Caki2 (cell line): ENCODE measurements at places on chromosomes 6 and 20.

- no peak for DNase-seq
Measured at GRCh38 chr6:30743099-30744053, 889 bp upstream of the FLOT1 start.

DNA sequence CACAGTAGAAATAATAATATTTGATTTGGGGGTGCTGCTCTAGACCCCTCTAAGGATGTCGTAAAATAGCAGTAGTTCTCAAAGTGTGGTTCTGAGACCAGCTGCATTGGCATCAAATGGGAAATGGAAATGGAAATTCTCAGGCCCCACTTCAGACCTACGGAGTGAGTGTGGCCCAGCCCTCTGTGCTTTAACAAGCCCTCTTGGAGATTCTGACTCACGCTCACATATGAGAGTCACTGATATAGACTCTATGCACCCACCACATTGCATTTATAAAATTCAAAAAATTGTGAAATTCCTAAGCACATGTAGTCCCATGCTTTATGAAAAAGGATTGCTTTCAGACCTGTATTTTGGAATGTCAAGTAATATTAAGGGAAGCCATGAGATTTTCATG, 14.2 kb upstream of the PPP1R16B start:
- DNase-seq, result no peak

GRCh38 chr6:150146436-150146835, 3.6 kb downstream of the PPP1R14C start:
- no peak for DNase-seq

DNA sequence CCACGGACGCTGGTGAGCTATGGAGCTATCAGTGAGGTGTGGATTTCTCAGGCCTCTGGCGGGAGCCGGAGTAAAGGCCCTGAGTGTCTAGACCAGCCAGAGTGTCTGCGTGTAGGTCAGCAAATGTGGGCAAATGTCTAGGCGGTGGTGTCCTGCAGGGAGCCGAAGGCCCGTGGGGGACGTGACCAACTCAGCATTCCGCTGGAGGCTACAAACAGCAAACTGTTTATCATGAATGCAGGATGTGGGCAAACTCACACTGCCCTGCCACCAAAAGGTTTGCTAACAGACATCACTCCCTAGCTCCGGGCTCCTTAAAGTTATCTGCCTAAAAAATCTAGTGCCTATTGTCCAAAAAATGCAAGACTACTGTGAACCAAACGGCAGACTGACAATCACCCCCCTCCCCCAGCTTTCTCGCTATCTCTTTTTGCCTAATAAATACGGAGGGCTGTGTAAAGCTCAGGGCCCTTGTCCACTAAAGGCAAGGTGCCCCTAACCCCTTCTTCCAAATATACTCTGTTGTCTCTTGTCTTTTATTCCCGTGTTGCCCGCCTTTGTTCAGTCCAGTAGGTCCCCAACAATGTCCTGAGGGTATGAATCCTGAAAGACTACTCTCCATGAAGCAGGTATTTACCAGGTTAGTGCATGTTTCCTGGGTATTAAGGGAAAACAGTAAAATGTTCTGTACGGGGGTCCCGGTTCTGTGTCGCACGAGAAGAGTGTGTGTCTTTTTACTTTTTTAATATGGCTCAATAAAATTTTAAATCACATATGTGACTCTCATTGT, 29.0 kb upstream of the AFDN start:
- no peak for DNase-seq

- no peak for DNase-seq
Measured at GRCh38 chr6:160678230-160678629, 14.2 kb upstream of the LPA start.

DNA sequence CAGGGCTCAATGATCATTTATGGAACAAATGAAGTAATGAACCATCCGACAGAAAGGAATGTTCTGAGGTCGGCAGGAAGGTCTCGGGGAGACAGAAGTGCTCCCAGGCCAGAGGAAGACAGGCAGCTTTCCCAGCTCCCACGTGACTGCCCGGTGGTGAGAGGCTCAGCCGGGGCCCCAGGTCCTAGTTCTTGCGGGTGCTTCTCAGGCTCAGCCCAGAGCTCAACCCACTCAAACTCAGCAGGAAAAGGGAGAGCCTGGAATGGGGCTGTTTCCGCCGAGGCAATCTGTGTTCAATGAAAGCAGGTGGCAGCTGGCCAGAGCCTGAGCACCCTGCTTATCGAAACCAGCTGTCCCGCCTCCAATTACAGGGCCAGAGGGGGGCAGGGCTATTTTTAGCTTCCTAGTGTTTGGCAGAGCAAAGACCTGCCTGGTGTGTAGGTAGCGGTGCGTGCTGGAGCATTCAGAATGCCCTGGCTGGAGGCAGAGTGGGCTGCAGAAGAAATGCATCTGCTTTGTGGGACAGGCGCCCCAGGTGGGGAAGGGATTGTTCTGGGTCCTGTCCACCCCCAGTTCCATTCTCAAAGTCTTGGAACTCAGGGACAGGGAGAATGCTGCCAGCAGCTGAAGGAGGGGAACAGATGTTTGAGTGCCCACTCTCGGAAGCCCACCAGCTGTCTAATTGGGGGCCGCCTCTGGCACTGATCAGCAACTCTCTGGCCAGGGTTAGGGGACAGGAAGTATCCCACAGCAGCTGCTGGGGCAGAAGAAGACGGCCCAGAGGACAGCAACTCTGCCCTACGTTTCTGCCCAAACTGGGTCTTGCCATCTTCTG, 145.1 kb downstream of the PREX1 start:
- DNase-seq, result no peak

DNA sequence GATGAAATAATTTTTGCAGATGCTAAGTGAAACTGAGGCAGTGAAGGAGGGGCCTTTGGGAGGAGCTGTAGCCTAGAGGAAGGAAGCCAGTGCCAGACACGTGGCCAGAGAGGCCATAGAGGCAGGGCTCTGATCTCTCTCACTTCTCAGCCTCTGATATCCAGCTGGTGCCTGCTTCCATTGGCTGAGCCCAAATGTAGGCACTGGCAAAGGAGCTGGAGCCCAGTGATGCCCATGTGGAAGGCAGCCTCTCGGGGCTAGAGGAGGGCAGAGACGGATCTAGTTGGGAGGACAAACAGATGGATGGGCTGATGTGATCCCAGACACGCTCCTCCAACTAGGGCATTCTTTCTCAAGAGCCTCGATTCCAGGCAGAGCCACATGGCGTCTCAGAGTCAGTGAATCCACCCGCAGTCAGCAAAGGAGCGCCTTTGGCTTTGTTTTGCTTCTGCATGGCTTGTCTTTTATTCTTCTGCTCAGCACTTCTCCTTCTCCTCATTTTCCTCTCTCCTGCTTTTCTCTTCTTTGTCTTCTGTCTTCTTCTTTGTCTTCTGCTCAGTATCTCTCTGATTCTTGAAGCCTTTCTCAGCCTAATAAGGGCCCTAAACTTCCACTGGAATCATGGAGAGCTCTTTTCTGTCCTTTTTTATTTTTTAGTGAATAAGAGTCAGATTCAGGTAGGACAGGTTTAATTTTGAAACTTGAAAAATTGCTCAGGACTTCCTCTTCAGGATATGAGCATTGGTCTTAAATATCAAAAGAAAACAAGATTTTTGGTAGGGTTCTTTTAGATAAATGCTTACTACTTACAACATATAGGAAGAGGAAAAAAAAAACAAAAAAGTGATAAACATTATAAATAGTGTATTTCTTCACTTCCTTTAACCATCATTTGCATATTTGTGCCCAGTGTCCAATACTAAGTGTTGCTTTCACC, 41.8 kb downstream of the CYP24A1 start:
- no peak for DNase-seq
